GM23338 (cell line): ENCODE measurements at places on chromosomes 16 and 17. TPM values are rescaled to one million over a fixed set of nuclear protein-coding genes. Genes with fewer than 3 reads are reported as not detected.

CNTNAP4 gene
- not detected in 2 replicates for total RNA-seq

- peak overlapping the region; percentile 81 for H3K27ac ChIP-seq
- H3K4me1 ChIP-seq, result peaks cover 39% of the 10 kb centered on the region
- no peaks in the 10 kb centered on the region for H3K36me3 ChIP-seq
- H3K4me3 ChIP-seq, result no peak overlapping the region
- H3K27me3 ChIP-seq, result no peaks in the 10 kb centered on the region
- DNase-seq, result no peak
Measured at GRCh38 chr17:2847381-2848333, 51.4 kb downstream of the RAP1GAP2 start.

GRCh38 chr16:73396556-73396955 lies 348.6 kb upstream of the ZFHX3 start:
- DNase-seq, result no peak
- H3K27ac ChIP-seq, result no peak overlapping the region

DNA sequence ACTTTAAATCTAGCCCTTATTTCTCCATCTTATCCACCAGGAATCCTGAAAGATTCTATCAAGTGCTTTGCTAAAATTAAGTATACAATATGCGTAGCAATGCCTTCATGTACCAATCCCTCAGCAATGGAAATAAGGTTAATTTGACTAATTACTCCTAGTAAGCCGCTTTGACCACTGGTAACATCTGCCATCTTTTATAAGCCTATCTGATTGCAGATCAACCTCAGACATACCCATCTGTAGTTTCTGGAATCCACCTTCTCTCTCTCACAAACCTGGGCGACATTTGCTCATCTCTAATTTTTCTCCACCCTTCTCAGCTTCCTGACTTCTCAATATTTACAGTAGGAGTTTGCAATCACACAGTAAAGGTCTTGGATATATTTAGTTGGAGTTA lies 138.8 kb upstream of the CRHR1 start:
- 0 out of 2 replicates have a peak, but pooled peaks cover 3% of the 10 kb centered on the region for H3K36me3 ChIP-seq
- no peaks in the 10 kb centered on the region for H3K27me3 ChIP-seq
- no peak overlapping the region for H3K27ac ChIP-seq

DNA sequence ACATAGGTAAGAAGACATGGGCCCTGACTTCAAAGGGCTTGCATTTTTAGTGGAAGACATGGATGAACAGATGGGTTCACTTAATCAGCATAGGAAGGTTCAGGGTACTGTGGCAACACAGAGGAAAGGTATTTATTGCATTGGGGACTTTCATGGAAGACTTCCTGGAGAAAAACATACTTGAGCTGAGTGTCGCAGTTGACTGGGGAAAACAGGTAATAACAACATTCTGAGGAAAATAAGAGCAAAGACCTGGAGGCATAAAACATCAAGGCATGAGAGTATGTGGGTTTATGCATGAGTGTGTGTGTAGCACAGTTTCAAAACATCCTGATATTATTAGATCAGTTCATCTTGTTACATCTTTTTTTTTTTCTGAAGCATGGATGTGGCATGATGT lies 82.7 kb downstream of the MAP2K6 start:
- no peak for DNase-seq
- peaks cover 32% of the 10 kb centered on the region for H3K4me1 ChIP-seq
- H3K27ac ChIP-seq, result no peak overlapping the region
- no peak overlapping the region for H3K4me3 ChIP-seq
- H3K36me3 ChIP-seq, result no peaks in the 10 kb centered on the region

GRCh38 chr16:9966569-9967157 lies 215.6 kb downstream of the GRIN2A start:
- peaks cover 26% of the 10 kb centered on the region for H3K27me3 ChIP-seq
- no peak for DNase-seq
- H3K4me1 ChIP-seq, result peaks cover 20% of the 10 kb centered on the region
- no peaks in the 10 kb centered on the region for H3K36me3 ChIP-seq
- no peak overlapping the region for H3K4me3 ChIP-seq

HAPSTR1 gene
- 66.0 and 66.3 TPM in 2 replicates for total RNA-seq

GRCh38 chr17:43456661-43457361 lies 27.0 kb upstream of the DHX8 start:
- H3K27ac ChIP-seq, result no peak overlapping the region
- 0 out of 2 replicates have a peak, but pooled peaks cover 5% of the 10 kb centered on the region for H3K4me1 ChIP-seq

DNA sequence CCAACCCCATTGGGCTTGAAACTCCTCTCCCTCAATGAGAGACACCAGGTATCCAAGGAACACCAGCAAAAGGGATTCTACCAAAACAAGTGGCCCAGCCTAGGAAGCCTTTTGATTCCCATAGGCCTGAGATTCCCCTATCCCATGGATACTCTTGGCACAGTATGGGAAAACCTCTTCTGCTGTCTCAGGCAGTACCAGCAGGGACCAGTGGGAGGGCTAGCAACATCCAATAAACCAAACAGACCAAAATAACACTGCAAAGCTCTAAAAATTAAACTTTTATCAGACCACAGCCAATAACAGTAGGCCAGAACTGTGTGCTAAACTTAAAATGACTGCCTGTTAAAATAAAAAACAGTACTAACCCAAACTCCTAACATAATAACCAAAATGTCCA lies 153.9 kb upstream of the CES5A start:
- no peak overlapping the region for H3K27ac ChIP-seq
- no peak overlapping the region for H3K4me3 ChIP-seq
- no peaks in the 10 kb centered on the region for H3K4me1 ChIP-seq
- H3K27me3 ChIP-seq, result no peaks in the 10 kb centered on the region

DNA sequence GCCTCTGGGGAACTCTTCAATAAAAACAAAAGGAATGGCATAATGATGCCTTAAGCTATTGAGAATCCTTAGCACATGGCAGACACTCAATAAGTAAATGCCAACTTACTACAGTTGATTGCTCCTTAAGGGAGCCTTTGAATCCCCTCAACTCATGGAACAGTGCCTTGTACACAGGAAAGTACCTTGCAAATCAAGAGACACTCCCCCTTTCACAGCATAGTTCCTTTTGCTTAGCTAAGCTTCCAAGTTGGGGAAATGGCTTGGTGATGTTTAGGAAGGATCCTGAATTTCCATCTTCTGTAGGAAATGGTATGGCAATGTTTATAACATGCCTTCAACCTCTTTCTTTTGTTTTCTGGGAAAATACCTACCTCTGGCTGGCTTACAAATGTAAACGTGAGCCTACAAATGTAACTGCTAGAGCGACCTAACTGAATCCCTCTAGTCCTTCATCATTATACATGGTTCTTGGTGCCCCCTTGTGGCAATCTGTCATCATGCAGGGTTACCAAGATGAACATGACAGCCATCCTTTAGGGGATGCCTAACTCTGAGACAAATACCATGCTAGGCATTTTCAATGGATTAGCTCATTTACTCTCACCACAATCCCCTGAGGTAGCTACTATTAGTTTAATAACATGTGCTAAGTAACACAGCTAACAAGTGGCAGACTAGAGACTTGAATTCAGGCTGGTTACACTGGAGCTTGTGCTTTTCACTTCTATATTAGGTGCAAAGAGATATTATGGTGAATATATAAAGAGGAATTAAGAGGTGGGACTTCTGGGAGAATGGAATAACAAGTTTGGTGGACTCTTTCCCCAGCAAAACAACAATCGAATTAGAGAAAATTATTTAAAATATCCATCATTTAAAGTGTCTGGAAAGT lies 65.0 kb downstream of the MMD start:
- peak; percentile 96 for DNase-seq
- H3K27ac ChIP-seq, result no peak overlapping the region
- H3K27me3 ChIP-seq, result no peaks in the 10 kb centered on the region
- no peaks in the 10 kb centered on the region for H3K4me1 ChIP-seq
